Thymus (tissue), 14 donors: ENCODE measurements at places on chromosomes 5 and 9. TPM values are rescaled to one million over a fixed set of nuclear protein-coding genes. Genes with fewer than 3 reads are reported as not detected.

GRCh38 chr9:33818847-33819500 is 2.0 kb downstream of the UBE2R2 start:
- peak overlapping the region; percentile 88 for H3K4me3 ChIP-seq
- H3K27me3 ChIP-seq, result no peaks in the 10 kb centered on the region
- H3K36me3 ChIP-seq, result no peaks in the 10 kb centered on the region
- DNase-seq, result no peak
- peaks cover 4% of the 10 kb centered on the region for H3K4me1 ChIP-seq
- H3K27ac ChIP-seq, result peak overlapping the region; percentile 96

DNA sequence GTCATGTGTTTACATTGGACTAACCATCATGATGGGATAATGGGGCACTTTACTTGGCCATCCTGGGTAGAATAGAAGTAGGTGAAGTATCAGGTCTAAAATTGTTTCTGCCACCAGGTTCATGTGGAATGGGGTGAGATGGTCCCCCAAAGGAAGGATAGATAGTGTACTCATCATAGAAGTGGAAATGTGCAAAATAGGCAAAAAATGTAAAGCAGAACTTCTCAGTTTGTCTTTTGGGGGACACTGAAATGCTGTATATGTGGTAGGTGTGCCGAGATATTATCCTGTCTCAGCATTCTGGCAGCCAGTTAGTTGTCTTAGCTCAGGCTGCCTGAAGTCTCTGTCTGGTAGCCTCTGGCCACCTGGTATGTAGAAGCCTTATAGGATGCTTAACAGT is 107.6 kb downstream of the FOCAD start:
- no peaks in the 10 kb centered on the region for H3K27me3 ChIP-seq
- no peak overlapping the region for H3K4me3 ChIP-seq
- H3K4me1 ChIP-seq, result no peaks in the 10 kb centered on the region
- H3K27ac ChIP-seq, result no peak overlapping the region
- H3K36me3 ChIP-seq, result peaks cover 3% of the 10 kb centered on the region
- DNase-seq, result no peak

Gene PCDHB13
- 0.14 TPM for total RNA-seq

DNA sequence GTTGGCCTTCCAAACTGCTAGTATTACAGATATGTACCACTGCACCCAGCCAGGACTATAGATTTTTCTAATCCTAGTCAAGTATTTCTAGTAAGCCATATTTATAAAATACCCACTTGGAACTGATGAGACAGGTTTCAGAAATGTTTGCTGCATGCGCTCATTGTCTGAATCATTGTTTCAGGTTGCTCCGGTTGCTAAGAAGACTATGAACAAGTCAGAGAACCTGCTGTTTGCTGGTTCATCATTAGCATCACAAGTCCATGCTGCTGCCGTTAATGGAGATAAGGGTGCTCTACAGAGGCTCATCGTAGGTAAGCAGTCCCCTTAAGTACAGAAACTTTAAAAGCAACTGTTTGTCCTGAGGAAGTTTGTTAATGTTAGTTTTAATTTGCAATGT is 5.3 kb downstream of the INVS start:
- no peak overlapping the region for H3K4me3 ChIP-seq
- no peaks in the 10 kb centered on the region for H3K27me3 ChIP-seq
- no peak overlapping the region for H3K27ac ChIP-seq
- DNase-seq, result no peak
- no peaks in the 10 kb centered on the region for H3K4me1 ChIP-seq

Gene PFN3
- not detected for total RNA-seq

DNA sequence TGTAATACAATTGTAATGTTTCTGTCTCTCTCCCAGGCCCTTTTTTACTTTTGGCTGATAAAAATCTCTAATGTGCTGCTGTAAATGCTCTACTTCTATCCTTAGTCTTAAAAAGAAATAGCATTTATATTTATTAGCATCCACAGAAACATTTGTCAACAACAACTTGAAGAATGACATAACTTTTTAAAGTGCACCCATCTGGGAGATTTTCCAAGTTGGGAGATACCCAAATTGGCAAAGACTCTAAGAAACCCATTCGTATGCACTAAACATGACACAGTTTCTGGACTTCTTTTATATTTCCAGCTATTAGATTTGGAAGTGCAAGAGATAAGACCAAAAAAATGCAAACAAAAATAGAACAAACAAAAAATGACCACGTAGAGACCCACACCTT is 2287.4 kb upstream of the WWC1 start:
- no peaks in the 10 kb centered on the region for H3K4me1 ChIP-seq
- H3K27me3 ChIP-seq, result no peaks in the 10 kb centered on the region

DNA sequence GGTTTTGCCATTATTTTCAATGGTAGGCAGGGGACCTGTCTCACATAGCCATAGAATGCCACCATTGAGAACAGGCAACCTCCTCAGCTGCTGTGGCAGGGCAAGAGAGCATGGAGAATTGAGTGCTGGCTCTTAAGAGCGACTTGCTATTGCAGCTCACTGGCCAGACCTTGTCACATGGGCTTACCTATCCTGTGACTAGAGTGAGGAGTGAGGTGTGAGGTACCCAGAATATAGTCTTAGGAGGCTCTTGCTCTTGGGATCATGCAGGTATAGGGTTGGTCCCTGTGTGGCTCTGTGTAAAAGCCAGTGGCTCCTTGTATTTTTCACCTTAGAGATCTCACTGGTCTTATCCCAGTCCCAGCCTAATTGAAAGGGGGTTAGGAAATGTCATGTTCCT is 39.8 kb upstream of the NR3C1 start:
- H3K27ac ChIP-seq, result no peak overlapping the region
- DNase-seq, result no peak
- H3K4me1 ChIP-seq, result no peaks in the 10 kb centered on the region
- no peaks in the 10 kb centered on the region for H3K36me3 ChIP-seq
- H3K4me3 ChIP-seq, result no peak overlapping the region

GRCh38 chr5:143337946-143338345 is 65.5 kb downstream of the NR3C1 start:
- no peak overlapping the region for H3K27ac ChIP-seq
- no peaks in the 10 kb centered on the region for H3K27me3 ChIP-seq
- no peaks in the 10 kb centered on the region for H3K36me3 ChIP-seq
- no peak for DNase-seq
- no peak overlapping the region for H3K4me3 ChIP-seq
- H3K4me1 ChIP-seq, result no peaks in the 10 kb centered on the region

GRCh38 chr9:92151691-92152393 is 36.6 kb upstream of the SPTLC1 start:
- DNase-seq, result no peak
- H3K27ac ChIP-seq, result no peak overlapping the region
- H3K36me3 ChIP-seq, result no peaks in the 10 kb centered on the region
- H3K27me3 ChIP-seq, result no peaks in the 10 kb centered on the region
- no peaks in the 10 kb centered on the region for H3K4me1 ChIP-seq

DNA sequence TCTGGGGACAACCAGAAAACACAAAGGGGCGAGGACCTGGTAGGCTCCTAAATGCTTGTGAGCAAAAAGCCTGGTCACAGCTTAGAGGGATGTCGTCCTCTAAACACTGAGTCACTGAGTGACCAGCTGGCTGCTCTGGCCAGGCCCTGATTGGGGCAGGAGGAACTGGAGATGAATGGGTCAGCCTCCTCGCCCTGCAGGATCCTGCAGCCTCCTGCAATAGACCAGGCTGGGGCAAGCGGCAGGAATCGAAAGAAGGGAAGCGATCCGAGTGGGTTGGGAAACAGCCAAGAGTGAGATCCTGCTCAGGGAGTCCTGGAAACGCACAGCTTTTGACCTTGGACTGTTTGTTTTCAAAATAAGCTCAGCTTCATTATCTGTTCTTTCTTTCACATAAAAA is 34.1 kb upstream of the MSX2 start:
- no peak for DNase-seq
- H3K27ac ChIP-seq, result no peak overlapping the region
- peaks cover 80% of the 10 kb centered on the region for H3K27me3 ChIP-seq
- no peaks in the 10 kb centered on the region for H3K36me3 ChIP-seq
- no peaks in the 10 kb centered on the region for H3K4me1 ChIP-seq

- no peak for DNase-seq
- no peaks in the 10 kb centered on the region for H3K4me1 ChIP-seq
- no peaks in the 10 kb centered on the region for H3K27me3 ChIP-seq
- no peak overlapping the region for H3K4me3 ChIP-seq
- no peak overlapping the region for H3K27ac ChIP-seq
- H3K36me3 ChIP-seq, result no peaks in the 10 kb centered on the region
Measured at GRCh38 chr9:97445119-97445701, 33.3 kb downstream of the TDRD7 start.
